NCI-H510A (cell line): ENCODE measurements at places on chromosomes 1 and 21.

GRCh38 chr1:203219934-203220333, 9.5 kb downstream of the CHIT1 start:
- no peak for DNase-seq

- DNase-seq: no peak
Measured at GRCh38 chr21:39120876-39121599, 62.2 kb downstream of the PSMG1 start.

DNA sequence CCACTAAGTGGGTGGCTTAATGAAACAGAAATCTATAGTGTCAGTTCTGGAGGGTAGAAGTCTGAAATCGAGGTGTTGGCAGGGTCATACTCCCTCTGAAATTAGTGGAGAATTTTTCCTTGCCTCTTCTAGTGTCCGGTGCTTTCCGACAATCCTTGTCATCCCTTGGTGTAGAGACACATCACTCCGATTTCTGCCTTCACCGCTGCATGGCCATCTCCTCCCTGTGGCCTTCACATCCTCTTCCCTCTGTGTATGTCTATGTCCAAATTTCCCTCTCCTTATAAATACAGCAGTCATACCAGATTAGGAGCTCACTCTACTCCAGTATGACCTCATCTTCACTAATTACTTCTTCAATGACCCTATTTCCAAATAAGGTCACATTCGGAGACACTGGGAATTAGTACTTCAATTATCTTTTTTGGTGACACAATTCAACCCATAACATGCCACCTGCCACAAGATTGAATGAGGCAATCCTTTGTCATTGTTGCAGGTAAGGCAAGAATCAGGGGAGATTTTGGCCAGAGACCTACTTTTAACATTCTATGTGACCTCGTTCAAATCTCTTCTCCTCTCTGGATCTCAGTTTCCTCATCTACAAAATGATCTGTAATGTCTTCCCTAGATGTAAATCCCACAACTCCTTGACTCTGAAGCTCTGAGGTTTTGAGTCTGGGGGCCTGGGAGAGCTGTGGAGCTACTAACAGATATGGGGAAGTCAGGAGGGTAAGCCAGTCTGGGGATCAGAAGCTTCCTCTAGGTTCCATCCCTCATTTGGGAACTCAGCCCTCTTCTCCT, 16.1 kb downstream of the NAV1 start:
- DNase-seq: no peak

DNA sequence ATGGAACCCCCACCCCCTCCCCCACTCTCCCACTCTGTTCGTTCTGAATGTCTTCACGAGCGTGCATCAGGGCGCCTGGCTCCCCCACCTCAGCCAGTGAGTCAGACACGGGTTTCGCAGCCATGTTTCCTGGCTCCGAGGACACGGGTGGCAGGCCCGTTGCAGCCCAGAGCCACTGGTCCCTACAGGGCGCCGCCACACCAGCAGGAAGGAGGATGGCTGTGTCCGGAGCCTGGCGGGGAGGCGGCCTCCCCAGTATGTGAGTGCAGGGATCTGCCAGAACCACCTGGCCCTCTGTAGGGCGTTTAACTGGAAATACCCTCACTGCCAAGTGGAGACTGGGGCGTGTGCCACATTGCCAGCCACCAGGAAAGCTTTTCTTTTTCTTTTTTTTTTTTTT, 18.5 kb downstream of the CSTB start:
- no peak for DNase-seq

DNA sequence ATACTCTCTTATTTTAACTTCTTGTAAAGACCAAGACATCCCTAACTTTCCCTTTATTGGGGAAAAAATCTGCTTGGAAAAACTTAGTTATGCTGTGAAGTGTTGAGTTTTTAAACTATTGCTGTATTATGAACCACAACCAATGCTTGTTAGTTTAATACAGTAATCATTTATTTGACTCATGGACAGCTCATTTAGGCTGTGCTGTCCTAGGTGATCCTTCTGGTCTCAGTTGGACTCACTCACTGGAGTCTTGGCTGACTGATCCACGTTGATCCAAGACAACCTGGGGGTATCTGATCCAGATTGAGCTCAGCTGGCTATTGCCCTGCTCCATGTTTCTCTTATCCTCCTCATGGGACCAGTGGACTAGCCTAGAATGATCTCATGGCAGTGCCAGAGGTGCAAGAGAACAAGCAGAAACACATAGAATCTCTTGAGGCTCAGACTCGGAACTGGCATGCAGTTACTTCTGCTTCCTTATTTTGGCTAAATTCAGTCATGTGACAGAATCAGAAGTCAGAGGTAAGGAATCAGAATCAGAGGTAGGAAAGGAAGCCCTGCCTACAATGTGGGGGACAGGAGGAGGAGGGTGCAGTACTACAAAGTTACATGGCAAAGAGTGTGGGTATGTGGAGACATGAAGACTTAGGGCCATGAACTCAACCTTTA, 156.5 kb downstream of the FGGY start:
- no peak for DNase-seq
